ENCODE measurements at places on chromosomes 11 and 22.

GRCh38 chr22:35381424-35382009 is 621 bp downstream of the HMOX1 start:
- no peak for DNase-seq

DNA sequence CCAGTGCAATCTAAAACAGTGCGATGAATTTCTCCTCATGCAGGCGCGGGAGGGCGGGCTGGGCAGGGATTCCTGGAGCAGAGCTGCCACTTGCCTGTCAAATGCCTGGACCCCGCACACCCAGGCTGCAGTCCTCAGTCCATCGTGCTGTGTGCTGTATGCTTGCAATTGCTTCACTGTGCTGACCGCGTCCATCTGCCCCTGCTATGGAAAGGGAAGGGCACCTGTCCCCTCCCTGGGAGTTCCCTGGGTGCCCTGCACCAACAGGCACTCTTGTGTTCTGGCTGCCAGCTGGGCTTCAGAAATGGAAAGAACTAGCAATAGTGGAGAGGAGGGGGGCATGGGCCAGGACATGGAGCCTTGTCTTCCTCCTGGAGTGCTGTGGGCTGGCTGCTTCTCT is 185.4 kb upstream of the B3GAT1 start:
- no peak for DNase-seq

- DNase-seq: no peak
Observed at GRCh38 chr22:19862619-19863246, 8.1 kb upstream of the GNB1L start.

DNA sequence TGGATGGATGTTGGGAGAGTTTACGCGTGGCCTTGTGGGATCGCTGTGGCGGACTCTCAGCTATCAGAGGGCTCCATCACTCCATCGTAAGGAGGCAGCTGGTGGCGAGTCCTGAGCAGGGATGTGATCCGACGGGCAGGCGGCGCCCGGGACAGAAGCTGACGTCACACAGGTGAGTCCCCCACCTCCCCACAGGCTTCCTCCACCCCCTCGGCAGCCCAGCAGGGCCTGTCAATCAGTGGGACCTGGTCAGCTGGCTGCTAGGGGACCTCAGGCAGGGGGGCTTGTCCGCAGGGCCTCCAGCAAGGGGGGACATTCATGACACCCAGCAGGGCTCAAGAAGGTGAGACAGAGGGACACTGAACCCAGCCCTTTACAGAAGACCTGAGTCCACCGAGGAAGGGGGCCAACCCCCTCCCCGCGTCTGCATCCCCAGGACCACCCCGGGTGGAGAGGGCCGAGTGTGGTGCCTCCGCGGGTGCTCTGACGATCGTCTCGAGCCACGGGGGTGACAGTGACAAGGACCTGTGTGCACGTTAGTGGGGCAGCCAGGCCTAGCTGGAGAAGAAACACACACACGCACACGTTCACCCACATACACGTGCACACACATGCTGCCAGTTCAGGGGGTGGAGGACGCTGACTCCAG is 7.1 kb downstream of the HRAS start:
- DNase-seq: no peak

Measured in stimulated activated CD4-positive, alpha-beta T cell treated with anti-CD3 and anti-CD28 coated beads, Interleukin-12 subunit alpha, Interleukin-12 subunit beta, amount 100 ng/mL, for 4 hours (primary cell).